NCI-H510A (cell line): ENCODE measurements at places on chromosomes 4 and X.

DNA sequence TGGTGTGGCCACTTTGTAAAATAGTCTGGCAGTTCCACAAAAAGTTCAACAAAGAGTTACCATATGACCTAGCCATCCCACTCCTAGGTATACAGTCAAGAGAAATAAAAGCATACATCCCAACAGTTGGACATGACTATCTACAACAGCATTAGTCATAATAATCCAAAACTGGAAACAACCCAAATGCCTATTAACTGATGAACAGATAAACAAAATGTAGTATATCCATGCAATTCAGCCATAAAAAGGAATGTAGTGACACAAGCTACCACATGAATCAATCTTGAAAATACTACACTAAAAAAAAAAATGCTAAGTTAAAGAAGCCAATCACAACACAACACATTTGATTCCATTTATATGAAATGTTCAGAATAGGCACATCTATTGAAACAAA lies 16.1 kb downstream of the MED14 start:
- DNase-seq = no peak

DNA sequence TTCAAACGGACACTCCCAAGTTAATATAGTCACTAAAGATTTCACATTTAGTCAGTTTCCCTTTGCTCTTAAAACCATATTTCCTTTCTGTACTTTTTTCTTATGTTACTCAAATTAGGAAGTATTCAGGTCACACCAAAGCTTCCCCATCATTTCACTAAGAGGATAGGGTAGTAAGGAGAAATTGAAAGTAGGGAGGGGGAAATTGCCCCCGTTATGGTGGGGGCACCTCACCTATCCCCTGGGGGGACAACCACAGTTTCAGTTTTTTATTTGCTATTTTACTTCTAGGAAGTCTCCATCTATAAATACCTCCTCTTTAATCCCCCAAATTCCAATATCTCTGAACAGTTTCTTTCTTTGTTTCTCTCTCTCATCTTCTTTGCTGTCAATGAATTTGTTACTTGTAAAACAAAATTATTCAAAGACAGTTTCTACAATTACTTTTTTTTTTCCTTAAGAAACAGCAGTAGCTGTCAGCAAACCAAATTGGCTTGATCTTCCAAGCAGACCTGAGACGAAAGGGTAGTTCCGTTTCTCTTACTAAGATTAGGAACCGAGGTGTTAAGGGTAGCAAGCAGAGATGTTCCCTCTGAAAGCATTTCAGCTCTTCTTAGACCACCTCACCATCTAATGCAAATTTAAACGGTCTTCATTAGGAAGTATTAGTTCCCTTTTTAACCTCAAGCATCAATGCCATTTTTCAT lies 160.2 kb upstream of the KLF3 start:
- DNase-seq = no peak

GRCh38 chr4:54852054-54852453 lies 194.3 kb downstream of the KIT start:
- DNase-seq = no peak

- no peak for DNase-seq
Observed at GRCh38 chrX:120560405-120560841, 339 bp downstream of the CUL4B start.

GRCh38 chr4:156705311-156705710 lies 266.3 kb downstream of the PDGFC start:
- no peak for DNase-seq

- no peak for DNase-seq
Observed at GRCh38 chrX:40012868-40013265, 84.9 kb downstream of the BCOR start.

DNA sequence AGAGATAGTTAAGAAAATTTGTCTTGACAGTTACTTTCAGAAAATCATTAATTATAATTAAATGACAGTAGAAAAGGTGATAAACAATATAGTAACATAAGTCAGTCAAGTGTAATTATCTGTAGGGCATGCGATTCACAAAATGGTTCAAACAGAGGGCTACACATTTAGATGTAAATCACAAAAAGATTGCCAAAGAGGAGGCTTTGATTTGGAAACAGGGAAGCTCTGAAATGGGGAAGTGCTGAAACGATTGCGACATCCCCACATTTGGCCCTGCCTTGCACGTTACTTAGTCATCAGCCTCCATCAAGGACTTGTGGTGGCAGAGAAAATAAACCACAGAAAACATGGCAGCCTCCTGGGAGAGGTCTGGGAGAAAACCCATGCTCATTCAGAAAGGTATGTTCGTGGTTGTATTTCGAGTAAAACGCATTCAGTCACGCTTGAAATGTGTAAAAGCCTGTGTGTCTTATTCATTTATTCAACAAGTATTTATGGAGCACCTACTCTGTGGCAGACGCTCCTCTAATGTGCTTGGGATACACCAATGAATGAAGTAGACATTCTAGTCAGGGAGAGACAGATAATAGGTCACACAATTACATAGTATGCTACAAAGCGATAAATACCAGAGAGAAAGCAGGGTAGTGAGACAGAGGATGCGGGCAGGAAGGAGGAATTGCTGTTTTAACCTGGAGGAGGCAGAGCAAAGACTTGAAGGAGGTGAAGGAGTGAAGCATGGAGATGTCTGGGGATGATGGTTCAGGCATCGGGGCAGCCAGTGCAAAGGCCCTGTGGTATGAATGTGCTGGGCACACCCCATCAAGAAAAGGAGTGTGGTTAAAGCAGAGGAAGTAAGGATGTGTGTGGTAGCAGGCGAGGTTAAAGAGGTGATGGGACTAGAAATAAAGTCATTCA lies 7.8 kb downstream of the RBM47 start:
- DNase-seq = peak; percentile 18

GRCh38 chr4:20698382-20698781 lies 1.9 kb upstream of the PACRGL start:
- no peak for DNase-seq

- no peak for DNase-seq
Observed at GRCh38 chr4:99755223-99755944, 61.2 kb upstream of the DAPP1 start.

DNA sequence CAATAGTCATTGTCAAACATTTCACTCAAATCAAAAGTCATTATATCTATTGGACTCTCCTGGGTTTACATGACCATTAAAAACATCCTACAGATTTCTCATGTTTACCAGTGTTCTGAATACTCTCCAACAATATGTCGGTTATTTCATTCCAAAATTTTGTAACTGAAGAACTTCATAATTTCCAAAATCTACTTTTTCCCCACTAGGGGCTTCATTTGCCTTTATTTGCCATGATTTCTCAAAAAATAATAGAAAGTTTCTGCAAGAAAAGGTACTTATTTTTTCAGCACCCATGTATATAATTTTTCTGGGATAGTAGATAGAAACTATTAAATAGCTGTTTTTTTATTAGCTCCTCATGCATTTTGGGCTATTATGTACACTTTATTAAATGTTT lies 49.0 kb downstream of the PRDM5 start:
- no peak for DNase-seq

DNA sequence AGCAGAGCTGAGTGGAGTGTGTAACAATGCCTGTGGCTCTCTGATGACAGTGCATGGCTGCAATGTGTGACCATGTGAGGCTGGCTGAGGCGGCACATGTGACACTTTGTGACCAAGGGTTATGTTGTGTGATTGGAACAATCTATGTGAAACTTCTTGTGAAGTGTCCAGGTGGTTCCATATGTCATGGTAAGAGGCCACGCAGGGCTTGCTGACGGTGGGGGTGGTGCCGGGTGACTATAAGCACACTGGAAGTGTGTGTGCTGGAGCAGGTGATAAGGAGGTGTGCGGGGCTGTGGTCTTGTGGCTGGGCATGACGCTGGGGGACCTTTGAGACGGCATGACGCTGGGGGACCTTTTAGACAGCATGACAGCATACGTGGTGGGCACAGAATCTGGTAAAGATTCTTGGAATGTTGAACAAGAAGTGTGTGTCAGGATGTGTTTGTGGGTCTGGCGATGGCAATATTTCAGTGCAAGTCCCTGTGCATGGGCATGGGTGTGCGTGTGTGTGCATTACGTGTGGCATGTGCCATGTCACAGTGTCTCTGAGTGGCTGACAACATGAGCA lies 7.4 kb upstream of the HDAC6 start:
- DNase-seq = no peak

- no peak for DNase-seq
Observed at GRCh38 chr4:78624048-78624447, 72.5 kb downstream of the ANXA3 start.

GRCh38 chr4:5054532-5054931 lies 3.3 kb downstream of the STK32B start:
- DNase-seq = no peak

- DNase-seq = peak; percentile 93
Observed at GRCh38 chr4:142474398-142475087, 371.6 kb downstream of the INPP4B start.

GRCh38 chr4:87081826-87082225 lies 138.6 kb downstream of the KLHL8 start:
- no peak for DNase-seq

- DNase-seq = no peak
Observed at GRCh38 chr4:53424280-53424679, 46.8 kb downstream of the FIP1L1 start.

GRCh38 chr4:85642356-85643100 lies 167.6 kb downstream of the ARHGAP24 start:
- no peak for DNase-seq

DNA sequence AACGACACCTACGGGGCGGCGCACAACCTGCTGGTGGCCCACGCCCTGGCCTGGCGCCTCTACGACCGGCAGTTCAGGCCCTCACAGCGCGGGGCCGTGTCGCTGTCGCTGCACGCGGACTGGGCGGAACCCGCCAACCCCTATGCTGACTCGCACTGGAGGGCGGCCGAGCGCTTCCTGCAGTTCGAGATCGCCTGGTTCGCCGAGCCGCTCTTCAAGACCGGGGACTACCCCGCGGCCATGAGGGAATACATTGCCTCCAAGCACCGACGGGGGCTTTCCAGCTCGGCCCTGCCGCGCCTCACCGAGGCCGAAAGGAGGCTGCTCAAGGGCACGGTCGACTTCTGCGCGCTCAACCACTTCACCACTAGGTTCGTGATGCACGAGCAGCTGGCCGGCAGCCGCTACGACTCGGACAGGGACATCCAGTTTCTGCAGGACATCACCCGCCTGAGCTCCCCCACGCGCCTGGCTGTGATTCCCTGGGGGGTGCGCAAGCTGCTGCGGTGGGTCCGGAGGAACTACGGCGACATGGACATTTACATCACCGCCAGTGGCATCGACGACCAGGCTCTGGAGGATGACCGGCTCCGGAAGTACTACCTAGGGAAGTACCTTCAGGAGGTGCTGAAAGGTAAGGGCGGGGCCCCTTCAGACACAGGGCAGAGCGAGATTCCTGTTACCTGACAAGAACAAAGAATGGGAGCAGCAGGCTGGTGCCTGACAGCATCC lies 11.7 kb downstream of the RPL9 start:
- DNase-seq = peak; percentile 6

GRCh38 chrX:144627947-144628346 lies 619.4 kb upstream of the SPANXN1 start:
- no peak for DNase-seq
